ENCODE measurements at places on chromosomes 11 and 22. TPM values are rescaled to one million over a fixed set of nuclear protein-coding genes. Genes with fewer than 3 reads are reported as not detected.

GRCh38 chr22:35622191-35622913 lies 5.2 kb upstream of the MB start:
- H3K4me1 ChIP-seq: peaks cover 5% of the 10 kb centered on the region
- no peak overlapping the region for H3K27ac ChIP-seq

The SLC22A9 gene
- total RNA-seq: not detected

DNA sequence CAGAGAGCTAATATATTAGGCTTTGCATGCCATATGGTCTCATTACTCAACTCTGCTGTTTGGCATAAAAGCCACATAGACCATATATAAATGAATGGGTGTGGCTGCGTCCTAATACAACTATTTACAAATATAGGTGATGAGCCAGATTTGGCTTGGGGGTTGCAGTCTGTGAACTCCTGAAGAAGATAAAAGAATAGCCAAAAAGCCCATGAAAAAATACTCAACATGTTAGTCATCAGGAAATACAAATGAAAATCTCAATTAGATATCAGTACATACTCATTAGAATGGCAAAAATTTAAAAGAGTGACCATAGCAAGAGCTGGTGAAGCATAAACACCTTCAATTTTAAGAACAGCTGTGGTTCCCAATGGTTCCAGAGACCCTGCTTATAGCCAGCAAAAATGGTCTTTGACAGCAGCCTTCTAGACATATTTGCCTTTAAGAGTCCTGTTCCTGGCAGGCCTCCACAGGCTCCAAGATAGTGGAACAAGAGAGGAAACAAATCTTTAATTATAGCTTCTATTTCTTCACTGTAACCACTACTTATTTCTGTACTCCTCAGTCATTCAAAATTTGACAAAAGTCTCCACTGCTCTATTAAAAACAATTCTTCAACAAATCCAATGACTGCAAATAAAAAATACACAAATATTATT lies 16.1 kb downstream of the C2CD3 start:
- no peak for DNase-seq
- H3K36me3 ChIP-seq: peaks cover 26% of the 10 kb centered on the region
- H3K27me3 ChIP-seq: no peaks in the 10 kb centered on the region
- no peak overlapping the region for H3K4me3 ChIP-seq

DNA sequence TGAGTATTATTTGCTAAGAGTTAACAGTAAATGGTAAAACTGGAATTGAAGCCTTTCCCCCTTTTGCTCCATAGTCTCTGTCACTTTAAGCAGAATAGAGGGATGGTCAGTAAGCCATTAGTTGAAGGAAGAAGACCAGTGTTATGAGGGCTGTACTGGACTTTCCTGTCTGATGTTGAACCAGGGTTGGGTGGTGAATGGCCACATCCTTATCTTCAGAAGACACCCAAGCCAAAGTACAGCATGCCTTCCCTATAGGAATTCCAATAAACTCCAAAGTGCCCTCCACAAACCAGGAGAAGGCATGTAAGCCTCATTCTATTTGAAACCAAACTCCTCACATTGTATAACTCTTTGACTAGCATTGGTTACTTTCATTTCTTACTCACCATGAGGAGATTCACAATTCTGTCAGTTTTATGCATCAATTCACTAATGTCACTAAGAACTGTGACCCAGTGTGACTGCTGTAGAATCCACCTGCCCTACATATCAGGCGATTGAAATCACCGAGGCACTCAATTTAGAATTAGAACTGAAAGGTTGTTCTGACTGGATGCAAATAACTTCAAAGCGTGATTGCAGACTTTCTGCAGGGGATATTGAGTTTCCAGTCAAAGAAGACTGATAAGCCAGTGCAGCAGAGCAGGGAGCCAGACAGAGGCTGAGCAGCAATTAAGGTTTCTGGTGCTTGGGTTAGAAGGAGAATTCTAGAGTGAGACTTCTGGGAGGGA lies 107.1 kb upstream of the DDI1 start:
- H3K4me1 ChIP-seq: no peaks in the 10 kb centered on the region
- H3K36me3 ChIP-seq: no peaks in the 10 kb centered on the region
- H3K4me3 ChIP-seq: no peak overlapping the region
- no peaks in the 10 kb centered on the region for H3K27me3 ChIP-seq
- H3K27ac ChIP-seq: no peak overlapping the region

DNA sequence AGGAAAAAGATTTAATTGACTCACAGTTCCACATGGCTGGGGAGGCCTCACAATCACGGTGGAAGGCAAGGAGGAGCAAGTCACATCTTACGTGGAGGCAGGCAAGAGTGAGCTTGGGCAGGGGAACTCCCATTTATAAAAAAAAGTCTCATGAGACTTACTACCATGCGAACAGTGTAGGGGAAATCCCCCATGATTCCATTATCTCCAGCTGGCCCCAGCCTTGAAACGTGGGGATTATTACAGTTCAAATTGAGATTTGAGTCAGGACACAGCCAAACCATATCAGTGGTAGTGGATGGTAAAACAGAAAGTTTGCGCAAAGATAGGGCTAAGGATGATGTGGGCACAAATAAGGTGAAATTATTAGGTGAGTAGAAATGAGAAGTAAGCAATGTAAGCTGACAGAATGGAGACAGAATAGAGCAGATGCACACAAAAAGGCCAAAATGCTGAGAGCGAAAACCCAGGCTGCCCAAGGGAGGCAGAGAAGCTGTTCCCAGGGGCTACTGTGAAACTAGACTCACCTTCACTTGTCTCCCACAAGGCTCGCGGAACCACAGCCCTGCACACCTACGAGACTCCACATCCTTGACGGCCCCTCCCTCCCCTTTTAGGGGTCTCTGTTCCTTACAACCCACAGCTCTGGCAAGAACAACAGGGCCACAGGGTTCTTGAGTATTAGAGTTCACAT lies 377.6 kb downstream of the CADM1 start:
- H3K27ac ChIP-seq: no peak overlapping the region
- DNase-seq: no peak
- no peaks in the 10 kb centered on the region for H3K4me1 ChIP-seq
- no peaks in the 10 kb centered on the region for H3K36me3 ChIP-seq

GRCh38 chr11:46285173-46285572 lies 7.7 kb downstream of the CREB3L1 start:
- no peak overlapping the region for H3K27ac ChIP-seq
- peaks cover 13% of the 10 kb centered on the region for H3K27me3 ChIP-seq
- no peaks in the 10 kb centered on the region for H3K4me1 ChIP-seq
- no peak overlapping the region for H3K4me3 ChIP-seq
- DNase-seq: no peak
- H3K36me3 ChIP-seq: no peaks in the 10 kb centered on the region

The C1QTNF4 gene
- 0.43 TPM for total RNA-seq

DNA sequence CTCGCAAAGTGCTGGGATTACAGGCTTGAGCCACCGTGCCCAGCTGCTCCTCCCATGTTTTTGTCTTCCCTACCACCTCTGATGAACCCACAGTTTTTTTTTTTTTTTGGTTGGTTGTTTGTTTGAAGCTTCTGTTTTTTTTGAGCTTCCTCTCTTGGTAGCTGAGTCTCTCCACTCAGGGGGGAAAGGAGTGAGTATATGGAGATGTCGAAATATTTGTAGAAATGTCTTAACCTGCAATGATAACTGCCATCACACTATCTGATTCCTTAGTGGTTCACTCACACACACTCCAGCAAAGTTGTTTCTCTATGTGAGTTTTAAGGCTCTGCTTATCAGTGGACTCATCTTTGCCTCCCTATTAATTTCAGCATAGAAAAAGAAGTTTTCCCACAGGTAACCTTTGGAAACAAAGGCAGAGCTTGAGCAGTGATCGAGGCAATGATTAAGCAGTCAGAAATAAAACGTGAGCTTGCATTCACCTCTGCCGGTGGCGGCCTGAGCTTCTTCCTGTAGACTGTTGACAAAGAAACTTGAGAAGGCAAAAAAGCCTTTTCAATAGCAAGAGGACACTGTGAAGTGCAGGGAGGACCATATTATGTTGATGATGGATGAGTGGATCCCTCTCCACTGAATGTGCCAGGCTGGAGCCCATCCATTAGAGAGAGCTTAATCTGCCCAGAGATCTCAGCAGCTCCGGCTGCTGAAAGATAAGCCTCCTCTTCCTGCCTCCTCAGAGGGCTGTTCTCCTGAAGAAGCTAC lies 29.0 kb upstream of the RASSF10 start:
- H3K4me1 ChIP-seq: no peaks in the 10 kb centered on the region
- peaks cover 10% of the 10 kb centered on the region for H3K27me3 ChIP-seq
- no peak overlapping the region for H3K4me3 ChIP-seq
- DNase-seq: no peak

Measured in activated naive CD8-positive, alpha-beta T cell treated with anti-CD3 and anti-CD28 coated beads, Interleukin-2, amount 10 ng/mL, durations not matched to agents 7 days and 5 days (primary cell).